Fibroblast of skin of back (primary cell): ENCODE measurements at places on chromosomes 6 and 20.

- no peak for DNase-seq
Observed at GRCh38 chr20:57773059-57773815, 63.4 kb upstream of the PMEPA1 start.

DNA sequence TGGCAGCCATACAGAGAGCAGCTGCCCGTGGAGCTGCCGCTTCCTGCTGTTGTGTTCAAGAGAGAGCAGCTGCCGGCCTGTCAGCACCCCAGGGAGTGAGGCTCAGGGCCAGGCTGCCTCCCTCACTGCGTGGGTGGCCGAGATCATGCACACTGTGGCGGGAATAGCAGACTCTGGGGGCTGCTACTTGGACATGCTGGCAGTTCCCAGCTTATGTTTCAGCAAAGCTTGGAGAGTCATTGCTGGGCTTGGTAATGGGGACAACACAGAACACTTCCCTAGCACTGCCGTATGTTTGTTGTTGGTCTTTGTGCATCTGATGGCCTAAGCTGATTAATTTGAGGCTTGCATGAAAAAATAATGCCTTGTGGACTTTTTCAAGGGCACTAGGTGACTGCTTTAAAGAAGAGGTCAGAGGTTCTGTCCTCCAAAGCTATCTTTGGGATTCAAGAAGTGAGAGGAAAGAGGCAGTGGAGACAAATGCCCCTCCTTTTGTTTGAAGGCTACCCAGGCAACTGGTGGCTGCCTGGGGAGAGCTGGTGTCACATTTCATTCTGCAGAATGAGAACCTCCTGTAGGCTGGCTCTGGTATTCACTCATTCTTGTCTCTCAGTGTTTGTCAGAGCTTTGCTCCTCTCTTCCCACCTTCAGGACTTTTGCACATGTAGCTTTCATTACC is 18.8 kb downstream of the MRAP2 start:
- peak; percentile 69 for DNase-seq

GRCh38 chr20:3312940-3313682 is 74.1 kb upstream of the SLC4A11 start:
- peak; percentile 55 for DNase-seq

- peak; percentile 77 for DNase-seq
Observed at GRCh38 chr6:150410906-150411305, 42.1 kb downstream of the IYD start.

DNA sequence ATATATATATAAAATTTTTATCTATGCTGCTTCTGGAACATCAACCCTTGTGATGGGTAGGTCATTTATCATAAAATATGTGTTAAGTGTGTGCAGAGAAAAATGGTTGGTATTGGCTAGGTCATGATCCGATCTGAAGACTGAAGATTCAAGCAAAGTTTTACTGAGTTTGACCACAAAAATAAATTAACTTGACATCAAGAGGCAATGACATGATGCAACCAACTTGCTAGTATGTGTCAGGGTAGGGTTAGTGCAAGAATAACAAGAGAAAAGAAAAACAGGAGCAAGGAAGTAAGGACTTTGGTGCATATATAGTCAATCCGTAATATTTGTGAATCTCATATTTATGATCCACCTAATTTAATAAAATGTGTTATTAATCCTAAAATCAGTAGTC is 1202.0 kb upstream of the ADGRB3 start:
- no peak for DNase-seq

DNA sequence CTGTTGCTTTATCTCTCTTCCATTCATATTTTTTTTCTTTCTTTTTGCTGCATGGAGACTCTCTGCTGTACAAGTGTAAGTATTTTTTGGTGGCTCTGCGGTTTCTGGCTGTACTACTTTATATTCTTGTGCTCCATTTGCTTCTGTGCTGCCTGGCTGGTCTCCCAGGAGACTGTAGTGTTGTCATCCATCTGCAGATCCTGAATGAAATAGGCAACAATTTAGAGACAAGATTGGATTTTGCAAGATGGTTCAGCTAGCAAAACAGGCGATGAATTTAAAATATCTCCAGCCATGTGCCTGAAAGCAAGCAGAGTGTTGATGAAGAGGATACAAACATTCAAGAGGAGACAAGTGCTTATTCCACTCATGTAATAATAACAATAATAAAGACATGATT is 75.1 kb upstream of the SCGN start:
- DNase-seq, result no peak

- DNase-seq, result no peak
Observed at GRCh38 chr20:13222319-13222716, 1.2 kb downstream of the ISM1 start.

DNA sequence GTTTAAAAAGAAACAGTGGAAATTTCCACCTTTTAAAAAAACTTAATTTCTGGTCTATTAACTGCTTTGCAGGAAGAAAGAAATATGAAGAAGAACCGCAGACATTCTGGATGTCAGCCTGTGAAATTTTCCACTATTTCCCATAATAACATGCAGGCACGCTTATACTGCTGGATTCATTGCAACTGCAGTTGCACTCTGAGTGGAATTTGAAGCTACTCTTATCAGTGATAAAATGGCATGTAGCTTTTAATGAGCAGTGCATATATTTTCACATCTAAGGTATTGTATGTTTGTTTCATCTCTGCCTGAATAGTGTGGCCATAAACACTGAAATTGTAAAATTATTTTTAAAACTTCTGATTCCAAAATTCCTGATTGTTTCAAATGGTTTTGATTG is 28.2 kb downstream of the NCOA3 start:
- DNase-seq, result peak; percentile 45
